Fibroblast of the aortic adventitia (primary cell): ENCODE measurements at places on chromosomes 12 and 14.

DNA sequence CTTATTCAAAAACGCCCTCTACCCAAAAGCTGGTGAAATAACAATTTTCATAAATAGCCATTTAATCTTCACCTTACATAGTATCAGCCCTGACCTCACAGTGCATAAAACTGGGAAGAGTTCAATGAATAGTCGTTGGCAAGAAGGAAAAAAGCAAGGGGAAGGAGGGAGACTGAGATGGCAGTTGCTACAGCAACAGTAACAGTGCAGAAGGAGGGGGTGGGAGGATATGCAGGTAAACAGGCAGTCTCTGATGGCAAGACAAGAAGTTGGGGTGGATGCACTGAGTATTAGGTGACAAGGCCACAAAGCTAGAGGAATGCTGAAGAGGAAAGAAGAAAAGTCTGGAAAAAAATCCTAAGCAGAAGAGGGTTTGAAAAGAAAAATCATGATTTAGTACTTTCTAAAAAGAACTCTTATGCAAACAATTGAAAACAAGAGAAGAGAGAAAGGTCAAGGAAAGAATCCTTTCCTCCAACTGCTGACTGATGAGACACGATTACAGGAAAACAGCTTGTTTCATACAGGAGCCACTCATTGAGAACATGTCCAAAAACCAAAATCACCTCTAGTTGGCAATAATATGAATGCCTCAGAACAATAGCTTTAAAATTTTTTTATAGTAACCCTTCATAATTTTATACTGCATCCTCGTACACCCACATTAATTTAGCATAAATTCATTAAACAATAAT, 56.0 kb downstream of the DCAF5 start:
- DNase-seq, result peak; percentile 38

DNA sequence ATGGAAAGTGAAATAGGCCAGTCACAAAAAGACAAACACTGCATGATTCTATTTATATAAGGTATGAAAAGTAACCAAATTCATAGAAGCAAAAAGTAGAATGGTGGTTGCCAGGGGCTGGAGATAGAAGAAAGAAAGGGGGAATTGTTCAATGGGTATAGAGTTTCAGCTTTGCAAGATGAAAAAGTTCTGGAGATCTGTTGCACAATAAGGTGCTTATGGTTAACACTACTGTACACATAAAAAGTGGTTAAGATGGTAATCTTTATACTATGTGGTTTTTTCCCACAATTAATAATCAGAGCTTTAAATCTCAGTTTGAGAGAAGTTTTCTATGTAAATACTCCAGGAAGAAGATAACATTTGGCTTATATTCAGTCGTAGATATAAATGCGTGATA, 73.4 kb downstream of the SLC38A4 start:
- DNase-seq, result no peak

- DNase-seq, result peak; percentile 64
Observed at GRCh38 chr12:88960213-88960878, 380.1 kb upstream of the KITLG start.

DNA sequence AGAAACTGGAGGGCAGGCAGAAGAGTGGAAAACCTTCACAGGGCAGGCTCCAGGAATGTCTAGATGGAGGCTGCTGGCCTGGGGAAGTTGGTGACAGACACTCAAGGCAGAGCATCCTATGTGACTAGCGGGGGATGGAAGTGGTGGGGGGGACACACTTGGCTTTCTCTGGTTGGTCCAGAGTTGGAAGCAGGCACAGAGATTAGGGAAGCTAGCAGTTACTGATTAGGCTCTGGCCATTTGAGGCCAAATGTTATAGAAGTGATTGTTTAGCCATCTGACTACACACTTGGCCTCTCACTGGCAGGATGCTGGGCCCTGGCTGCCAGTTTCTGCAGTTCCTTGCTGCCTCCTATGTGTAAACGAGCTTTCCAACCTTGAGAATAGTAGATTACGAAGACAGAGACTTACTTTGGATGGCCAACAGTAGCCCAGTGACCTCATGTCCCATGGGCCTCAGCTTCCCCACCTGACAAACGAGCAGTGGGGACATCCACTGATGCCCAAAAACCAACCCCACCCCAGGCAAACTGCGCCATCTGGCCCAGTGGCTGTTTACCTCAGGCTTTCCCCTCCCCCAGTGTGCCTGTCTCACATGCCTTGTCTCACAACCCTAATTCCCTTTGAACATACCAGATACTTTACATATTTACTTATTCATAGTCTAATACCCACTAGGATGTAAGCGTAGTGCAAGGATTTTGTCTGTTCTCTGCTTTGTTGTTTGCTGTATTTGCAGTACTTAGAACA, 102.7 kb downstream of the PAPLN start:
- DNase-seq, result no peak

DNA sequence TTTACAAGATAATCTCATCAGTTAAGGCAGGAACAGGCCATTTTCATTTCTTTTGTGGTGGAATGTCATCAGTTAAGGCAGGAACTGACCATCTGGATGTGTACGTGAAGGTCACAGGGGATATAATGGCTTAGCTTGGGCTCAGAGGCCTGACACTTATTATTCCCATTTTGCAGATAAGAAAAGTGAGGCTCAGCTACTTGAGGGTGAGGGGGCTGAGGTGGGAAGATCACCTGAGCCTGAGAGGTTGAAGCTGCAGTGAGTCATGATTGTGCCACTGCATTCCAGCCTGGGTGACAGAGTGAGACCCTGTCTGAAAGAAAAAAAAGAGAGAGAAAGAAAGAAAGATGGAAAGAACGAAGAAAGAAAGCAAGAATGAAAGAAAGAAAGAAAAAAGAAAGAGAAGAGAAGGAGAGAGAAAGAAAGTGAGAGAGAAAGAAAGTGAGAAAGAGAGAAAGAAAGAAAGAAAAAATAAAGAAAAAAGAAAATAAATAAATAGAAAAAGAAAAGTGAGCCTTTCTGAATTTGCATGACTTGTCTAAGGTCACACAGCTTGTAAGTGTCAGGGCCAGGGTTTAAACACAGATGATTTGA, 142.0 kb downstream of the TMEM30B start:
- DNase-seq, result no peak

GRCh38 chr14:29016050-29016900, 249.7 kb downstream of the FOXG1 start:
- DNase-seq, result peak; percentile 65

DNA sequence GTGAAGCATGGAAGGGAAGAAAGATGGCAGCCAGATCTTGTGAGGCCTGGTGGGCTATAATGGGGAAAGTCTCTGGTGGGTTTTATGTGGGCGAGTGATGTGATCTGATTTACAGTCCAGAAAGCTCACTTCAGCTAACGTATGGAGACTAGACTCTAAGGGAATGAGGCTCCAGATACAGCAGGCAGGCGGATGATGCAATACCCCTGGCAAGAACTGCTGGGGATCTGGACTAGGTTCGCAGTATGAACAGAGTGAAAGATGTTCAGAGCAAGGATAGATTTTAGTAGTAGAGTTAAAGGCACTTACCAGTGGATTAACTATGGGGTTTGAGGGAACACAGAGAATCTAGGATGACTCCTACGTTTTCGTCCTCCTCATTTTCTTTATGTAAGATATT, 253.1 kb downstream of the ANO2 start:
- DNase-seq, result no peak
